Forelimb muscle (tissue), 1 donor: ENCODE measurements at places on chromosomes 1 and 21. TPM values are rescaled to one million over a fixed set of nuclear protein-coding genes. Genes with fewer than 3 reads are reported as not detected.

The S100A12 gene
- polyA plus RNA-seq: 2.7 TPM

- DNase-seq: no peak
These were observed 185.5 kb upstream of the ZC3H12A start for GRCh38 chr1:37288900-37289299.

The TMPRSS3 gene
- not detected for polyA plus RNA-seq

- DNase-seq: no peak
These were observed 69.2 kb downstream of the OLFML2B start for GRCh38 chr1:161954466-161954865.

The ACTA1 gene
- 14,286 TPM for polyA plus RNA-seq

The MIER1 gene
- 22.8 TPM for polyA plus RNA-seq

The ZBED6 gene
- 12.0 TPM for polyA plus RNA-seq

DNA sequence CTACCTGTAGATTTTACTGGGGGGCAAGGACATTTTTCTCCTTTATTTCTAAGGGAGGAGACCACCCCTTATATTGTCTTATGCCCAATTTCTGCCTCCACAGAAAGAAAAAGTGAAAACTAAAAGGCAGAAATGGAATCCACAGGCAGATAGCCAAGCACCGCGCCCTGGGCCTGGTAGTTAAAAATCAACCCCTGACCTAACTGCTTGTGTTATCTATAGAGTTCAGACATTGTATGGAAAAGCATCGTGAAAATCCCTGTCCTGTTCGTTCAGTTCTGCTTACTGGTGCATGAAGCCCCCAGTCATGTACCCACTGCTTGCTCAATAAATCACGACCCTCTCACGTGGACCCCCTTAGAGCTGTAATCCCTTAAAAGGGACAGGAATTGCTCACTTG is 33.7 kb upstream of the IL6R start:
- DNase-seq: no peak

- DNase-seq: no peak
These were observed 2.5 kb downstream of the PDZK1IP1 start for GRCh38 chr1:47187231-47187925.

The USP33 gene
- 35.9 TPM for polyA plus RNA-seq

The DPYD gene
- polyA plus RNA-seq: 8.1 TPM

The LRRIQ3 gene
- 0.44 TPM for polyA plus RNA-seq

DNA sequence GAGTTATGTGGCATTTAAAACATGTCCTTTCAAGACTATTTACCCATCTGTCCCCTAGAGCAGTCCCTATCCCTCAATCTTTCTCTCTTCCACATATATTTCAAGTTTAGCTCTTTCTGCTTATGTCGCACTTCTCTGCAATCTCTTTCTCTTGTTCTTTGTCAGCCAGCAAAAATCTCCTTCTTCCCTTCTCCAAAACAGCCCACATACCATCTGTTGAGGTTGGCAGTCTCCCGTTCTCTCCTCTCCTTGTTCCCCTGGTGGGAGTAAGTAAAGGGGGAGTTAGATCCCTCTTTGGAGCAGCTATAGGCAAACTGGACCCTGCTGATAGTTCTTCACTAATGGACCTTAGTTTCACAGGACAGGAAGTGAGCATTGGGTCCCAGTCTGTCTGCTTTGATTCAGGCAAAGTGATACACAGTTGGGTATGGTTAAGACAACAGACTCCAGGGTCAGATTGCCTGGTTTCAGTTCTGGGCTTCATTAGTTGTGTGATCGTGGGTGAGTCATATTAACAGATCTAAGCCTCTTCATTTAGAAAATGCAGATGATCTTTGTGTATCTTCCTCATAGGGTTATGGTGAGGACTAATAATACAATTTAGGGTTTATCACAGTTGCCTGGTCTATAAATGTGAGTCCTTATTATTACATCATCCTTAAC is 19.7 kb downstream of the BRINP2 start:
- DNase-seq: no peak

GRCh38 chr1:248858096-248858890 is 592 bp downstream of the ZNF692 start:
- no peak for DNase-seq

DNA sequence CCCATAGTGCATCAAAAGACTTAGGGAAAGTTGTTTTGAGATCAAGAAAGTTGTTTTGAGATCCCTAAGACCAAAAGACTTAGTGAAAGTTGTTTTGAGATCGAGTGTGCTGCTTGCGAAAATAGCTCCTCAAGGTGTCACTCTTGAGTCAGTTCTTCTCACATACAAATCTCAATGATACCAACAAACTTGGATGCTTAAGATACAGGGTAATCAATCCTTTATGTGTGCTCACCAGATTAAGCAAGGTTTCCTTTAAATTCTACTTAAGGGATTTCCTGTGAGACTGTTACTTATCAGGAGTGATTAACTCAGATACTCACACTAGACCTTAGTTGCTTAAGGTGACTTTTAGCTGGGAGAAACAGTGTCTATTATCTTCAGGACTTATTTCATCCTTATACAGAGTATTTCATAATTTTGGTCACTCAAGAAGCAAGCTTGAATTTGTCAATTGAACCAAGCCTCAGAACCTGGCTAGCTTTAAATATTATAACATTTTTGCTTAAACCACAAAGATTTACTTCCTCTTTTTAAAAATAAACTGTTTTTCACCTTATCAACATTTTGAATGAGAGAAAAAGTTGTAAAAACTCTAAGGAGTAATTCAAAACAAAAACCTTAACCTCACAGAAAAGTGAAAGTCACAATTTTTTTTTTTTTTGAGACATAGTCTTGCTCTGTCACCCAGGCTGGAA is 8.0 kb upstream of the RLF start:
- peak; percentile 56 for DNase-seq

The VAV3 gene
- polyA plus RNA-seq: 3.3 TPM

DNA sequence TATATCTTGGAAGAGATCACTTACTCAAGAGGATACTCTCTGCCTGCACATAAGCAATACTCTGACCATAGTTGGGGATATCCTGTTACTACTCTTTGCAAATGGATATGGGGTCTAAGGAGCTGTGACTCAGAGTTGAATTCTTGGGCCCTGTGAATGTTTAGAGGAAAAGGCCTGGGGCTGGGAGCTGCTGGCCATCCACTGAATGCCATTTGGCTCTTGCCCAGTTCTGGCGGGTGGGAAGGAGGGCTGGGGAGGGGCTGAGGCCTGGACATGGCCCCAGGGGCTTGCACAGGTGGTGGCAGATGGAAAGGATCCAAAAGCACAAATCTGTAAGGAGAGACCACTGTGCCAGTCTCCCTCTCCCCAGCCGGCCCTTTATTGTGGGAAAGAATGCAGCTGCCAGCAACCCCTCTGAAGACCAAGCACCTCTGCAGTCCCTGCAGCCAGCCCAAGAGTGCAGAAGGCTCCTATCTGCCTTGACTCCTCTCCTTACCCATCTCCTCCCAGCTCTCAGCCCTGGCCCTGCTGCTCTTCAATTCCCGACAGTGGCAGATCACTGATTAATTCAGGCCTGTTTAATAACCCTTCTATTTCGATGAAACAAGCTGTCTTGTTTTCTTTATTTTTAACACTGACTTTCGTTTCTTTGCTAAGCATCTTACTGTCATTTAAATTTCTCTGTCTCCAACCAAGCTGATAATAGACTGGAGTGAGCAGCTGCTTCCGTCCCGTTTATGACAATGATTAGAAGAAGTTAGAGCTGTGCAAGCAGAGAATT is 12.1 kb downstream of the PLXNA2 start:
- DNase-seq: no peak

DNA sequence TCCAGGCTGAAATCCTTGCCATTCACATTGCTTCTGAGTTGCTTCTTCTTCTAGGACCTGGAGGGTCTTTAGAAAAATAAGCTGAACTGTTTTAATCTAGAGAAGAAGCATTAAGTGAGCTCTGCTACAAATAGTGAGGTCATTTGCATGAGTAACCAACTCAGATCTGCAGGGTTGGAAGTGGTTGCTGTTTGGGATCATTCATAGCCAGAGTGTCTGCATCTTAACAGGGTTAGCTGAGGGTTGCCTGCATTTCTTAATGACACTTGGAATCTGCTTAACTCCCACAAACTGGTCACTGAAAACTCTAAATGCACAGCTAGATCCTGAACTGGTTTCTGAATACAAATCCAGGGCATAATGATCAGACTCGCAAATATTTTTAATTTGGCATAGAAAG is 9.9 kb downstream of the CNIH3 start:
- no peak for DNase-seq

GRCh38 chr1:89489047-89489729 is 35.4 kb upstream of the LRRC8B start:
- no peak for DNase-seq

DNA sequence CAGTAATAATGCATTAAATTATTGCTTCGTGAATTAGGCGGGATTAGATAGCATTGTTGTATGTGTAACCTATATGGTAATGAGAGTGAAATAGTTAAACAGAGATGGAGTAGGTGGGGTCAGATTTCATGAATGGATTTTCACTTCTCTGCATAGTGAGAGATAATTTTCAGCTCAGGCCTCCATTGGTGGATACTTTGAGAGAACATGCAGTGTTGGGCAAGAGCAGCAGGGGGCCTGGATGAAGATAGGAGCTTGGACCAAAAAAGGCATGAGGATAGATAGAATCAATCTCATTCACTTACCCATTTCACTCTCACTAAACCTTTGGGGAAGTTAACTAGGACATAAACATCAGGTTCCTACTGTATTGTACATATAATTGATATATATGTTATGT is 39.5 kb upstream of the C1orf87 start:
- DNase-seq: no peak

The SCAF4 gene
- 20.8 TPM for polyA plus RNA-seq

DNA sequence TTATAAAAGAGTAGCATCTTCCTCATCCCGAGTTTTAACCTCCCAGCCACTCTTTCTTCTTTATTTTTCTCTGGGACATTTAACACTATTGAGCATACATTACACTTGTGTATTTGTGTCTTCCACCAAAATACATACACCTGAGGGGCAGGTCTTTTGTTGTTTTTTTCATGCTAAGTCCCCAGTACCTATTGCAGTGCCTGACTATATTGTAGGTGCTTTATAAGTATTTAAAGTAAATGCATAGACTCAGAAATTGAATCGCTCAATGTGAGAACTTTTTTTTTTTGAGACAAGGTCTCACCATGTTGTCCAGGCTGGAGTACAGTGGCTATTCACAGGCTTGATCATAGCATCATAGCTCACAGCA is 7.8 kb upstream of the SEMA4A start:
- no peak for DNase-seq

GRCh38 chr21:33402001-33402979 is 923 bp upstream of the IFNGR2 start:
- no peak for DNase-seq

The ITLN2 gene
- not detected for polyA plus RNA-seq

- peak; percentile 86 for DNase-seq
These were observed 20.3 kb upstream of the AZIN2 start for GRCh38 chr1:33060579-33061083.

The CHI3L1 gene
- 1.1 TPM for polyA plus RNA-seq

The ZNF670 gene
- 2.4 TPM for polyA plus RNA-seq

GRCh38 chr1:243845888-243846287 is 4.2 kb downstream of the AKT3 start:
- DNase-seq: no peak

DNA sequence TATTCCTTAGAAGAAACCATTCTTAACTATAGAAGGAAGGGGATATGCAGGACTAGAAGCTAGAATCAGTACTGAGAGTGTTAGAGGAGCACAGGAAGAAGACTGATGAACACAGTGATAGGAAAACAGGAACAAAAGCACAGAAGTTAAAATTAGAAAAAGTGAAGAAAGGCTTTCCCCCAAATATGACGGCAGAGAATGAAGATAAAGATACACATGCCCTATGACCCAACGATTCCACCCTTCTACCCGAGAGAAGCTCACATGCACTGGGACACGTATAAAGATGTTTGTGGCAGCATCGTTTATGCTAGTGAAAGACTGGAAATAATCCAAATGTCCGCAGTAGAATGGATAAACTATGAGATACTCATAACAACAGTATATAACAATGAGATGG is 74.2 kb downstream of the DTL start:
- no peak for DNase-seq

The TAS1R1 gene
- 5.5 TPM for polyA plus RNA-seq

GRCh38 chr1:203081465-203082230 is 4.2 kb downstream of the MYOG start:
- DNase-seq: no peak

The MCOLN3 gene
- polyA plus RNA-seq: 3.4 TPM

The CCDC27 gene
- polyA plus RNA-seq: 0.19 TPM

DNA sequence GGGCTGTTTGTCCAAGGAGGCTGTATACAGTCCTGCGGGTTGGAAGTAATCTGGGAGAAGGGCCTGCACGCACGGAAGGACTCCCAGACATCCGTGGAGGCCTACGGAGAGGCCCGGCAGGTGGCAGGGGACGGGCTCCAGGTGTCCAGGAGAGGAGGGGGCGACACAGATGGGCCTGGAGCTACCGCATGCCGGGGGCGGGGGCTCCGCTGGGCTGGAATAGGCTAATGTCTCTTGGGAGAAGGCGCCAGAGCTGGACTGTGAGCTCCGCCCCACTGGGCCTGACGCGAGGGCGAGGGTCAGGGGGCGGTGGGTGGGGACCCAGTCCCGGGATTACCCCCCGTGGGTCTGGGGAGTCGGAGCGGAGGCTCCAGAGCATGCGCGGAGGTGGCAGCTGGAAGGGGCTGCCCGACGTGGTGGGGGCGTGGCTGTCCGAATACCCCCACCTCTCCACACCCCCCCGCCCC is 659 bp downstream of the AGO1 start:
- no peak for DNase-seq

DNA sequence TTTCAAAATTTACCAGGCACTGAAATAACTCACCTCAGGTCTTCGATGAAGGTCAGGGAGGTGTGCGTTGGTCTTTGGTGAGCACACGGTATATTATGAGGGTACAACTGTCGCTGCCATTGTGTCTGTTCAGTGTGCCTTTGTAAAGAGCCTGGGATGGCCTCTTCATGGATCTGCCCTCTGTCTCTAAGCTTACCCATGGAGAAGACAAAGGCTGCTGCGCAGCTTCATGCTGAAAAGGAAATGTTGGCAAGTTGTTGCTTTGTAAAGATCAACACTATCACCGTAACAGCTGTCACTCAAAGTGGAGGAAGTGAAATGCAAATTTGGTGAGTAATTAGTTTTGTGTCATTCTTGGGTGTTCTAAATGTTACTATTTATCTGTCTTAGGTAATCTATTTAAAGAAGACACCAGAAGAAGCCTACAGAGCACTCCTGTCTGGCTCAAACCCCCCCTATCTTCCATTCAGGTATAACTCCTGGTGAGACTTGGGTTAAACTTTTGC is 71.6 kb downstream of the CDC14A start:
- DNase-seq: no peak

DNA sequence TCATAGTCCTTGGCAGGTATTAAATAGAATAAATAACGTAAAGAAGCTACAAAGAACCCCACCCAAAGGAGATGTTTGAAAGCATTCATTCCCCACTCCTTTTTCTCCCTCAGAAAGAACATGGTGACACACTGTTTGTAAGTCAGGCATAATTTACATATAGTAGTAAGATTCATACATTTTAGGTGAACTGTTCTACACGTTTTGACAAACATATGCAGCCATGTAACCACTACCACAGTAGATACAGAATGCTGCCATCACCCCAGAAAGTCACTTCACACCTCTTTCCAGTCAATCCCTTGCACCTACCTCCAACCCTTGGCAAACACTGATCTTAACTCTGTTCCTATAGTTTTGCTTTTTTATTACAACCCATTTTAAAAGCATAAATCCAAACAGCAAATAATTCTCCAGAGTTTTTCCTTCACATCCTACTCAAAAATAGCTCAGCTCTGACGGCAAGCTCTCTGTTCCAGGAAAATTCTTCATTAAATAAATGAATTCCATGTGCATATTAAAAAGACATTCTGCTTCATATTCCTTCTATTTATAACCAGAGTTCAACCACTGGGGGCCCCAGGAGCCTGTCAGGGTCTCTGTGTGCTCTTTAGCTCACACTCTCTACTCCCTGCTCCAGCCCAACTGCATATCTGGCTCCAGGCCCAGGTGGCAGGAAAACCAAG is 258.8 kb downstream of the PLPP3 start:
- peak; percentile 62 for DNase-seq
